Left renal cortex interstitium (tissue), 4 donors: ENCODE measurements at places on chromosomes 4 and X. TPM values are rescaled to one million over a fixed set of nuclear protein-coding genes. Genes with fewer than 3 reads are reported as not detected.

The ARHGAP24 gene
- polyA plus RNA-seq, result 101 TPM

The CTAG1B gene
- not detected for polyA plus RNA-seq

The ANKRD50 gene
- polyA plus RNA-seq, result 37.7 TPM

DNA sequence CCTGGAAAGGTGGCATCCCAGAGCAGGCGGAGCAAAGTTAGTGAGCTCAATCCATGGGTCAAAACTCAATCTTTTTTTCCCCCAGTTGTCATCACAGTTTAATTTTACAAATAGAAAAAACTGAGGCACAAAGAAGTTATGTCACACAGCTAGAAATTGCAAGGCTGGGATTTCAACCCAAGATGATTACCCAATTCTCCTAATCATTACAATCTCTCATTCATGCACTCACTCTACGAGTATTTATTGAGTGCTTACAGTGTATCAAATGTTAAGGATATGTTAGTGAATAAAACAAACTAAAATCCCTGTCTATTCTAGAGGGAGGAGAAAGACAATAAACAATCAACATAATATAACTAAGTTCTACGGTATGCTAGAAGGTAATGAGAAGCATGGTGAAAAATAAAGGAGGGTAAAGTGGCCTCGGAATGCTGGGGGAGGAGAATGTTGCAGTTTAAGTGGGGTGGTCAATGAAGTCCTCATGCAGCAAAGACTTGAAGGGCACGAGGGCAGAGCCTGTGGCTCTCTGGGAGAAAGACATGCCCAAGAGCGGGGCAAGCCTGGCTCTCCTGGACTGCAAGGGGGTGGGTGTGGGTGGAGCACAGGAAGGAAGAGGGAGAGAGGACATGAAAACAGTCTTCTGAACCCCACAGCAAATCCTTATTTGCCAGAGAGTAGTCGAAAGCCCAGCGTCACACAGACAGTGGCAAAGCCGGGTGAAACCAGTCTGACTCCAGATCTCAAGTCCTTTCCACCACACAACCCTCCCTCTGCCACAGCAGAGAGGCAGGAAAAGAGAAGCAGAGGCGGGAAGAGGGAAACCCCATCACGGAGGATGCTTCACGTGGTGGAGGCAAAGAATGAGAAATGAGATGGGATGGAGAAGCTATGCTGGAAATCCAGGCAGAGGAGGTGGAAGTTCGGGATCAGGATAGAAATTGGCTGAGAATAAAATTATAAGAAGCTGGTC is 48.3 kb downstream of the RAB33B start:
- DNase-seq, result no peak

DNA sequence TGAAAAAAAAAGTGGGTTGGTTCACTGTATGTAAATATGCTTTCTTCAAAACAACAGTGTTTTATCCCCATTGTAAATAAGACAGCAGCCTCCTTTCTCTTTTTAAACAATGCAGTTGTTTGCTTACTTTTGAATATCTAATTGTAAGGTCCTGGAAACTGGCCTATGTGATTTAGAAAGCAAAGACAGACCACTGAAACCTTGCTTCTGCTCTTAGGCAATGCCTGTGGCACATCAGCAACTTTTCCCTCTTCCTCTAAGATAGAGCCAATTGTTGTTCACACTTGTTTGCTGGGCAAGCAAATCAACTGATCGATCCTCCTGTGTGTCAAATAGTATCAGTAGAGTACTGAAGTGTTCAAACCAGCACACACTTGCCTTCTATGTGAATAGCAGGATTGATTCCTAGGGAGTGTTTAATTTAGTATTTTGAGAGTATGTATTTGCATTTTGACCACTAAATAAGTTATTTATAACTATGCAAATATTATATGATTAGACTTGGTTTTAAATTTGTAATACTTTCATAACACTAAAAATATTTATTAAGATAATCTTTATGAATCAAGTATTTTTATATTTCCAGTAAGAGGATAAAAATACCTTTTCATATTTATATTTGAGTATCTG is 55.4 kb upstream of the GRPR start:
- no peak for DNase-seq

DNA sequence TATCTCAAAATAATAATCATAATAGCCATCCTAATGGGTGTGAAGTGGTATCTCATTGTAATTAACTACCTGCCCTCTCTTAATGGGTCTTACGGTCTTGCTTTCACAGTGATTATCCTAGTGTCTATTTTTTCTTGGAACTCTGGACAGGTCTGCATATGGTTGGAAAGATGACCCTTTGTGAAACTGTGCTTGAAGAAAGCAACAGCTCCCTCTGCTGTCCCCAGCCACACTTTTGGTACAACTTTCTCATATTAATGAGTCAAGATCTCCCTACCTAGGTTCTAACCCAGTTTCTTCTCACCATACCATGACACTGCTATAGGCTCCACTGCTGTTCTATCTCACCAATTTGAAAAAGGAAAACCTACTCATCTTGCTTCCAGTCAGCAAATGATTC is 2.4 kb downstream of the TFDP3 start:
- no peak for DNase-seq

- no peak for DNase-seq
Measured at GRCh38 chr4:8470451-8471024, 30.0 kb downstream of the TRMT44 start.
